Activated CD4-positive, alpha-beta T cell treated with anti-CD3 and anti-CD28 coated beads, Interleukin-2, amount 50 U/mL, for 48 hours (primary cell): ENCODE measurements at places on chromosomes 7 and 10.

DNA sequence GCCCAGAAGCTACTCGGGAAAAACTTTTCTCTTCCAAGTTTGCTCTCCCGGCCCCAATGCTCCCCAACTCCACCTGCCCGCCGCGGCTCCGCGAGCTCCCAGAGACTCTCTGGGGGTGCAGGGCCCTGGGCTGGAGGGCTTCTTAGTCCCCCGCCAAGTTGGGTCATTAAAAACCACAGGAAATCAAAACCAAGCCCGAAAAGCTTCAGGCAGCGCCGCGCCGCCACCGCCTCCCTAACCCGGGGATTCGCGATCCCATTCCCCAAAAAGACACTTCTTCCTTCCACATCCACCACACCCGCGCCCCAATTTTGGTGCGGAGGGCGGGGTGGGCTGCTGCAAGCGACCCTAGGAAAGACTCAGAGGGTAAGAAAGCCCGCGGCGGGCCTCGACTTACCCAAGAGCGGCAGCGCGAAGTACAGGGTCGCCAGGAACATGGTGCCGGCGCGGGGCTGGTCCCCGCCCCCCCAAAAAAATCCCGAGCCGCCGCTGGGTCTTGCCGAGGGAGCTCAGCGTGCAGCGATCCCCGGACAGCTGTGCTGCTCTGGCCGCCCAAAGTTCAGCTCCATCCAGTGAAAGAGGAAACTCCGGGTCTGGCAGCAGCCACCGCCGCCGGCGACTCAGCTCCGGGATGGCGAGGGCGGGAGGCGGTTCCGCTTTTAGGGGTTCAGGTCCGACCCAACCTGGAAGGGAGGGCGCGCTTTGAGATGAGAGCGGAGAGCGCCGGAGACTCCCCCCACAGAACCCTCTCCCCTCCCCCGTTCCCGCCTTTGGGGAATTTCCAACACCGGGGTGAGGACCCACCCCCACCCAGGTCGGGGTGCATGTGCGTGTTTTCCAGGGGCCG is 1.2 kb downstream of the GFRA1 start:
- no peak for DNase-seq

- no peak for DNase-seq
Measured at GRCh38 chr10:95350219-95350829, 59.5 kb upstream of the PDLIM1 start.

DNA sequence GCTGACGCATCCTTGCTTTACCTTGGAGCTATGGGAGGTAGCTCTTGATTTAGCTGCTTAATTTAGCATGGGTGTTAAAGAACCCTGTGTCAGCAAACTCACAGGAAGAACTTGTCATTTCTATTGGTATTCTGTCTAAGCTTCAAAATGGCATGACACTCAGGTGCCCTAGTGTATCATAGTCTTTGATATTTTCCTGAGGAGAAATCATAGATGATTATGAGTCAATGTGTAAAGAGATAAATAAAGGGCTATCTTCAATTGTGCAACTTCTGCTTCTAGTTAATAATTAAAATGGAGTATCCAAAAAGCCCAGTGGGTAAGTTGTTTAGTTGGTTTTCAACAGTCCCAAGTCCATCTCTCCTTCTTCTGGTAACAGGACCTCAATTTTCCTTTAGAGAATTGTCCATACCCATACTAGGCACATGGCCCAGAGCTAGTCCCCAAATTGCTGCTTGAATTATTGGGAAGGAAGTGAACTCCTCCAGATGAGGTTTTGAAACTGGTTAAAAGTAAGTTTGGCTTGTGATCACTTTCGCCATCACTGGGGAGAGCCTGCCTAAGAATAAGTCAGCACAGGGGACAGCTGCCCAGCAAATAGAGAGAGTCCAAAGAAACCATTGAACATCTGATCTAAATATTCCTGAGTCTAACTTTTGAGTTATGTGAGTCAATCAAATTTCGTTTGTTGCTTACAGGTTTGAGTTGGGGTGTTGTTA is 169.0 kb upstream of the PHYHIPL start:
- DNase-seq: no peak

DNA sequence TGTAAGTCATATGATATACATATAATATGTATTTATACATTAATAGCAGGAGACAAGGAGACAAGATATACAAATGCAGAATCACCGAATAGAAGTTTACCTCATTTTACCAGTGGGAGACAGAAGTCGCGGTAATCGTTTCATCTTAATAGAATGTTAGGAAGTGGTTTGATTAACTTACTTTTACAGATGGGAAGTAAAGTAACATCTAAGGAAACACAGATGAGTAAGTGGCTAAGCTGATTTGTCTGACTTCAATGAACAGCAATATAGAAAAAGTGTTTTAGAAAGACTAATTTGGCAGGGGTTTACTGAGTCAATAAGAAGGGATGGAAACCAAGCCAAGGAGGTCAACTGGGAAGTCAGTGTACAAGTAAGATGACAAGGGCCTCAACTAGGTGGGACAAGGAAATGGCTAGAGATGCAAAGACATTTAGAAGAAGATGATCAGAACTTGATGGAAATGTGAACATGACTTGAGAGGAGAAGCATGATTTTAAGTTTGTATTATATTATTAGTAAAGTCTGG is 36.2 kb upstream of the FAM133B start:
- DNase-seq: no peak

DNA sequence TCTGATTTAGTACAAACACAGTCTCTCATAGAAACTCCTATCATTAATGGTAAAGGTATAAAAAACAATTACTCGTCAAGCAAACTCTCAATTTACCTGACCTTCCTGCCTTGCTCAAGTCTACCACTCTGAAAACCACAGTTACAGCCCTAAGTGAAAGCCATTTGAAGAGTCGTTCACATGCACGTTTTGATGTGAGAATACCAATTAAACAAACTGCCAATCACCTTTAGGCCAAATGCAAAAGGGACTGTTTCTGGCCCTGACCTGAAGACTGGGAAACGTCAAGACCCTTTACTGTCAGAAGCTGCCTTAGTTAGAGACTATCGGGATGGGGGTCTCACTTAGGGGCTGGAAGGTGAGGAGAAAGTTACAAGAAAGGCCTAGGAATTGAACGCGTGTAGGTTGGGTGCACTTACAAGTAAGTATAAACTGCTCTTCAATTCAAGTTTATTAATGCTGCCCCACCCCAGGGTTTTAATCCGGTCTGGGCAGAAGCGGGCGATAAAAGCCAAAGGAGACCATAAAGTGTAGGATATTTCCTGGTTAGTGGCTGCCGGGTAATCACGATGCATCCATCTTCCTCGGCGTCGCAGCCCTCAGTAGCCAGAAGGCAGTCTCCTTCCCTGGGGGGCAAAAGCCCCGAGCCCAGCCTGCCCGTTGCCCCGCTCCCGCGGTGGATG is 935 bp downstream of the TM9SF3 start:
- no peak for DNase-seq

DNA sequence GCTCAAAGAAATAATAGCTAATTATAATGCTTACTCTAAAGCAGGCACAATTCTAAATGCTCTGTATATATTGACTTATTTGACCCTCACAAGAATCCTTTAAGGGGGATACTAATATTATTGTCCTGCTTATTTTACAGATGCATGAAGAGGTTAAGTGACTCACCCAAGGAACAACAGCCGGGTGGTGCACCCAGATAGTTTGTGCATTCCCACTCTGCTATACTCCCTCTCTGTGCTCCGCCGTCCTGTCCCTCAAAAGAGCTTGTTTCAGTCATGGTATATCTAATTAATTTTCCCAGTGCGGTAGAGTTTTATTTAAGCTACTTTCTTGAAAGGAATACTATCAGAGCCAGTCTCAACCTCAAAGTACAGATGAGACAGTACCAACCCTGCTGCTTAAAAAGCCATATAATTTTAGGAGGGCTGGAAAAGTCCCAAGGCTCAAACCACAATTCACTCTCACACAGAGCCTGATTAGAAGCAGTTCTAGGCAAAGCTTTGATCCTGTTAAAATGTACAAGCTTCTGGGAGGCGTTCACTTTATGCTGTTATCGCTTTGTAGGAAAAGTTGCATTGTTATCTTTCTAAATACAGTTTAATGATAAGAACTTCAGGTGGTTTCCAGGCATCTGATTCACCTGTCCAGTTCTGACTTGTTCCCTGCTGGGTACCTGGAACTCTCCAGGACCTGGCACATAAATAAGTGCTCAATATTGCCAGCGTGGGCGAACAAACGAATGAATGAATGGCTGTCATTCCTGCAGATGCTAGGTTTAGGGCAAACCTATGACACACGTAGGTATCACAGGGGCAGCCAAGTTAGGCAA is 261.5 kb upstream of the KLF14 start:
- no peak for DNase-seq

GRCh38 chr10:4633186-4633585 is 192.8 kb upstream of the AKR1E2 start:
- DNase-seq: no peak

GRCh38 chr10:34397324-34397723 is 417.8 kb downstream of the PARD3 start:
- DNase-seq: no peak

DNA sequence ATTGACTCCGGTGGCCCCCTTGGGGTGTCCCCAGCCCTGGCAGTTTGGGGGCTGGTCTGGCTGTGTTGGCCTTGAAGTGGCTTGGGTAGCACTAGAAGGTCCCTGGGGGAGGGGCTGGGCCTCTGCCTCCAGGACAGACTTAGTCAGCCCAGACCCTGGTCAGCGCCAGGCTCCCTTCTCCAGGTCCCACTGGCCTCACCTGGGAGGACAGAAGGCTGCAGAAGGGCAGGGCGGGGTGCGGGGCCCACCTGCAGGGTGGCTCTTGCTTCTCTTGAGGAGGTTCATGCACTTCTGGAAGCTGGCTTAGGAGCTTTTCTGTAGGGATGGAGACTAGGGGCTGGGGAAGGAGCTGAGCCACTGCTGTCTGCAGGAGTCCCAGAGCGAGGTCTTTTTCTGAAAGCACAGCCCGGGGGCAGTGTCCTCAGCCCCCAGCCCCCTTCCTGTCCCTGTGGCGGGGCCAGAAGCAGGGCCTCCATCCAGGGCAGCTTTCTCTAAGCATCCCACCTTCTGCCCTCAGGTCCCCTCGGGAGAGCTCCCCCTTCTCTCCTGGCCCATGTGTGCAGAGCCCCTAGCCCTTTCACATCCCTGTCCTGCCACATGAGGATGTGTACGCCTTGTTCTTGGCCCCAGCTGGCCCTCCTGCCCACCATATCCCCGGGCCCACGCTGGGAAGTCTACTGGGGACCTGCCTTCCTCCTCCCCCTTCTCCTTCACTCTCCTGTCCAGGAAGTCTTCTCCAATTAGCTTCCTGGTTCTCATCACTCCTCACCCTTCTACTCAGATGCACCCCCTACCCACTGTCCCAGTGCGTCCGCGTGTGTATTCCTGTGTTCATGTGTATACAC is 11.0 kb downstream of the TBATA start:
- no peak for DNase-seq

DNA sequence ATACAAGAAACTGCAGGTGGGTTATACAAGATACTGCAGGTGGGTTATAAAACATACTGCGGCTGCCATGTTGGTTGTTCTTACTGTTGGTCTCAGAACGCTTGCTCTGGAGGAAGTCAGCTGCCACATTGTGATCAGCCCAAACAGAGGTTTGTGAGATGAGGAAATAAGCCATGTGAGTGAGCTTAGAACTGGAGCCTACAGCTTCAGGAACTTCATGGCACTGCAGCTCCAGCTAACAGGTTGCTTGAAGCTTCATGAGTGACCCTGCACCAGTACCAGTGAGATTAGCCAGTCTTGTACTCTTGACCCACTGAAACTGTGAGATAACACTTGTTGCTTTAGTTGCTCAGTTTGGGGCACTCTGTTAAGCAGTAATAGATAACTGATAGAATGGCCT is 74.5 kb upstream of the PRKCQ start:
- no peak for DNase-seq

DNA sequence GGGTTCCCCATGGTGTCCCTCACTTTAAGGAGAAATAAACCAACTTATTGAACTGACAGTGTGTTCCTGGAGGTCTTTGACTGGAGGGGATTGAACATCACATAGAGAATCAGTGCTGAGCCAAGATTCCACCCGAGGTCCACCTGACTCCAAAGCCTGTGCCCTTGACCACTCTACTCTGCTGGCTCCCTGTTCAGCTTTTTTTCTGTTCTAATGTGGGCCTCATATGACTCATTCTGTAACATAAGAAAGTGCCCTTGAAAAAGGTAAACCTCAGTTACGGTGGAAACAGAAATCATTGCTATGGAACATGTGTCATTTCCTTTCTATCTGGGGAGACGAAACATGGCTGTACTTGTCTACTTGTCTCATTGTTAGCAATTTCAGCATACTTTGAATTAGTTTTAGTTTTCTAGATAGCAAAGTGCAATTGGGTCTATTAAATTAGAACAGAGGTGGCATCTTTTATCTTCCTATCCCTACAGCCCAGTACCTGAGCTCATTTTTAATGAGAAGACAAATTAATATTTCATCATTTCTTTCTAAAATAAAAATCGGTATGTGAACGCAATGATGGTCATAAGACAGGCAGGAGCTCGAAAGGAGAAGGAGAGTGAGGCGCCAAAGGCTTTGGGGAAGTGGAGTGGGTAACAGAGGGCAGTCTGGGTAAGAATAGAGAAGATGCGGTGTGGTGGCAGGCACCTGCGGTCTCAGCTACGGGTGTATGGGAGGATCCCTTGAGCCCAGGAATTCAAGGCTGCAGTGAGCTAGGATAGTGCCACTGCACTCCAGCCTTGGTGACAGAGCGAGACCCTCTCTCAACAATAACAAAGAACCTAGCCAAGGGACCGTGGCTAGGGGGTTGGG is 1.5 kb downstream of the GSDME start:
- DNase-seq: peak; percentile 8

GRCh38 chr10:125699562-125700143 is 16.7 kb upstream of the TEX36 start:
- no peak for DNase-seq

GRCh38 chr10:102835007-102835482 is 2.2 kb downstream of the CYP17A1 start:
- DNase-seq: peak; percentile 82

GRCh38 chr10:78462726-78463228 is 429.1 kb downstream of the RPS24 start:
- DNase-seq: no peak

- no peak for DNase-seq
Measured at GRCh38 chr10:101683276-101683675, 11.7 kb downstream of the FBXW4 start.

GRCh38 chr7:83751217-83751616 is 102.3 kb upstream of the SEMA3E start:
- no peak for DNase-seq

DNA sequence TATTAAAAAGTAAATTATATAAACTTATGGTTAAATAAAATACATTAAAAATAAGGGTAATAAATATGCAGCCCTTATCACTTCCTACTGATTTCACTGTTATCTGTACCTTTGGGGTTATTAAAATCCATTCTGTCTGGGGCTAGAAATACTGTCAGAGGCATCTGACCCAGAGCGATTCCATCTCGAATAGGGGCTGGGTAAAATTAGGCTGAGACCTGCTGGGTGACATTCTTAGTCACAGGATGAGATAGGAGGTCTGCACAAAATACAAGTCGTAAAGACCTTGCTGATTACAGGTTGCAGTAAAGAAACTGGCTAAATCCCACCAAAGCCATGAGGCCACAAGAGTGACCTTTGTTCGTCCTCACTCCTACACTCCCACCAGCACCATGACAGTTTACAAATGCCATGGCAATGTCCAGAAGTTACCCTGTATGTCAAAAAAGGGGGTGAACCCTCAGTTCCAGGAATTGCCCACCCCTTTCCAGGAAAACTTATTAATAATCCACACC is 77.6 kb downstream of the COBL start:
- DNase-seq: no peak
